Cerebellar nuclear complex (tissue), 1 donor: ENCODE measurements at places on chromosomes 3 and 15.

- DNase-seq, result no peak
Measured at GRCh38 chr3:67897351-67898336, 243.2 kb upstream of the SUCLG2 start.

DNA sequence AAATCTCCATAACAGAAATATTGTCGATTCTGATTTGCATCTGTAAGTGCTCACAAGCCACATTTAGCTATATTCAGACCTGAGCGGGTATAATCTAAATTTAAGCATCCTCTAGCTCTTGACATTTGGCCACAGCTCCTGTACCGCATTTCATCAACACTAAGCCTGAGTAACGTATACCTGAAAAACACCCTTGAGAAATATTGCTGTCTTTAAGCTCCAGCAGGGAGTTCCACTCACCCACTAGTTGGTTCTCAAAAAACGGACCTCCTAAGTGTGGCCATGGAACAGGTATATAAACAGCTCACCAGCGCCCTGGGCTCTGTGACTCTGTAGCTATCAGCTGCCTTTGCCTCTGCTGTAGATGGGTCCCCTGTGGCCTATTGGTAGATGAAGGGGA is 80.7 kb downstream of the ABI3BP start:
- no peak for DNase-seq

GRCh38 chr3:179375091-179375999 is 27.8 kb downstream of the MFN1 start:
- no peak for DNase-seq

DNA sequence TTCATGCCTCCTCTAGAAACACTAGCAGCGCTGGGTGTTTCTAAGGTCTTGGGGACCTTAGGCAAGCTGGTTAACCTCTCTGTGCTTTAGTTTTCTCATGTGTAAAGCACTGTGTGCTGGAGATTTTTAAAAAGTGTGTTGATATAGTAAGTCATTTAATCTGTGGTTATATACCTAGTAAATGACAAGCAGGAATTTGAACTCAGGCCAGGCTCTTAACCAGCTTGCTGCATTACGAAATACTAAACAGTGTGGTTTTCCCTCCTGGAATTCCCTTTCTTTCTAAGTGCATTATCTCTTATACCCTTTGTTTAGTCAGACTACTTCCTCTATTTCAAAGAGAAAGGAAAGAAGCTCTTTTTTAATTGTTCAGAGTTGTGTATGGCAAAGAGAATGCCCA is 26.5 kb downstream of the NEO1 start:
- no peak for DNase-seq

GRCh38 chr15:63046917-63047760 is 4.6 kb downstream of the TPM1 start:
- no peak for DNase-seq

DNA sequence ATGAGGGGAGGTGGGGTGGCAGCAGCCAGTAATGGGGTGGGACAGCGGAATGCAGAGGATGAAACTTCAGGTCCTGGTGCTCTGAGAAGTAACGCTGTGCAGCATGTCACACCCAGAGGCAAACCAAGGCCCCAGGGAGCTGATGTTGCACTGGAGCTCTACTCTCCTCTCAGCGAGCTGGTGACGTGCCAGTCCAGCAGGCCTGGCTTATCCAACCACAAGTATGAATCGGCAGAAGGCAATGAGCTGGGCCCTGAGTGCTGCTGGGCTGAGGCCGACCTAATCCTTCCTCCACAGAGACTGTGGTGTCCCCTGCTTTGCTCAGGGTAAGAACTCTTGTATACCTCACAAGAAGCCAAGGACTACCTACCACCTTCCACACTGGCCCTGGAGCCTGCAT is 30.5 kb downstream of the CD86 start:
- no peak for DNase-seq
